ENCODE measurements at places on chromosomes 13 and 19. TPM values are rescaled to one million over a fixed set of nuclear protein-coding genes. Genes with fewer than 3 reads are reported as not detected.

DNA sequence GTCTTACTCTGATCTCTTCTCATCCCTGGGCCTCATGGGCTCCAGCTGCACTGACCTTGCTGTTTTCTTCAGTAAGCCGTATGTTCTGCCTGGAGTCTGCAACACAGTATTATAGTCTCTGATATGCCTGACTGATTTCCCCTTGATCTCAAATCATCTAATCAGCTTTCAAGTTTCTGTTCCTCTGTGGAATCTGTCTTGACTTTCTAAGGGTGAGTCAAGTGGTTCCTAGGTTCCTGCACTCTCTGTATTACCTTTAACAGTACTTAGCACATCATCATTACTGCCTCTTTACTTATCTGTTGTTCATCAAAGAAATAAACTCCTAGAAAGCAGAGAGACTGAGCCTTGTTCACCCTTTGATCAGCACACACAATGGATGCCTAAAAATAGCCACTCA lies 350.7 kb downstream of the LMO7 start:
- no peaks in the 10 kb centered on the region for H3K27me3 ChIP-seq
- H3K36me3 ChIP-seq, result no peaks in the 10 kb centered on the region
- DNase-seq, result no peak
- no peak overlapping the region for H3K4me3 ChIP-seq
- H3K27ac ChIP-seq, result no peak overlapping the region
- no peaks in the 10 kb centered on the region for H3K4me1 ChIP-seq

NKPD1 gene
- 0.13 TPM for total RNA-seq

- no peaks in the 10 kb centered on the region for H3K4me1 ChIP-seq
- peaks cover 30% of the 10 kb centered on the region for H3K27me3 ChIP-seq
- H3K36me3 ChIP-seq, result no peaks in the 10 kb centered on the region
- H3K4me3 ChIP-seq, result no peak overlapping the region
These were observed 8.2 kb downstream of the C3 start for GRCh38 chr19:6712231-6712630.

GRCh38 chr13:21034603-21035191 lies 26.7 kb downstream of the LATS2 start:
- peaks cover 23% of the 10 kb centered on the region for H3K4me1 ChIP-seq
- H3K27ac ChIP-seq, result peak overlapping the region; percentile 49
- H3K36me3 ChIP-seq, result peaks cover 13% of the 10 kb centered on the region
- DNase-seq, result peak; percentile 47

ATP1A3 gene
- total RNA-seq, result 0.18 TPM

TMEM38A gene
- 86.7 TPM for total RNA-seq

RFPL4AL1 gene
- total RNA-seq, result 0.66 TPM

- no peaks in the 10 kb centered on the region for H3K4me1 ChIP-seq
These were observed 174.4 kb downstream of the DCT start for GRCh38 chr13:94305033-94305432.

KLK14 gene
- not detected for total RNA-seq

DNA sequence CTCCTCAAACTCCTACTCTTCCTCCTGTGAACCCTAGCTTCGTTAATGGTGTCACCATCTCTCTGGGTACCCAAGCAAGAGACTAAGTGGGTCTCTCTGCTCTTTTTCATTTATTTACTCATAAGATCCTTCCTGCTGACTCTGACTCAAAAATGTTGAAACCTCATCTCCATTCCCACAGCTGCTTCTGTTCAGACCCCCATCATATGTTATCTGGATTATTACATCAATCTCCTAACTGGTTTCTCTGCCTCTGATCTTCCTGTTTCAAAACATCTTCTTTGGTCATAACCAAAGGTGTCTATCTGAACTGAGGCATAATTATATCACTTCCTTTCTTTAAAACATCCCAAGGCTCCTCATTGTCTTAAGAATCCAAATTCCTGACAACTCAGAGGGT lies 2.0 kb upstream of the MEDAG start:
- no peak overlapping the region for H3K4me3 ChIP-seq
- no peaks in the 10 kb centered on the region for H3K36me3 ChIP-seq
- H3K27me3 ChIP-seq, result peaks cover 27% of the 10 kb centered on the region
- H3K4me1 ChIP-seq, result peaks cover 23% of the 10 kb centered on the region
- DNase-seq, result no peak

DNA sequence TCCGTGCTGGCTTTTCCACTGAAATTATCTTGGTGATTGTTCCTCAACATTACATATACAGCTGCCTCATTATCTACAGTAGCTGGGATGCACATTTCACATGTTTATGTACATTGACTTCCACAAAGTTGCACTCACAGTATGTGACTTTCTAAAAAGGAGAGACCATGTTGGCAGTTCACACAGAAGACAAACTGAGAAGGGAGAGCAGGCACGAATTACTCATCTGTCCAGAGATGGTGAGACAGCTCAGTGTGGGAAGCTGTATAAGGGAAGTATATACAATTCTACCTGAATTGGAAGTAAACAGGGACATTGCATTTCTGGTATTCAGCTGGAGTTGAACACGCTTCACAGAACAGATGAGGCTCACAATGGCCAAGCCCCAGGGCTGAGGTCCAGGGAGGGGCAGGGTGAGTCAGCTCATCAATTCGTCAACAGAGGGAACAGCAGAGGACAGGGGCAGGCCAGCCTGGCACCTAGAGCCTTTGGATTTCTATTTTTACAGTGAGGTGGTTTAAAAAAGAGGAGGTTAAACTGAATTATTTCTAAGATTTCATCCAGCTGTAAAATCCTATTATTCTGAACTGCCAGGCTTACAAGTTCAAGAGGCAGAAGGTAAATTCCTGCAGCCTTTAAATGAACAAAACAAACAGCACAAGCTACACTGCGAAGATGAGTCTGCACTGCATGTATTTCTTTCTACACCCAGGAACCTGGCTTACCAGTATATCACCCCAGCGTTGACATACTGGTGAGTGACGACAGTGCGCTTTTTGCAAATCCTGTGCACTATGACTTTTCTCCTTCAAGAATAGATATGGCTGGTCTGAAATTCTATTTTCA lies 9.8 kb downstream of the PARP4 start:
- H3K27me3 ChIP-seq, result no peaks in the 10 kb centered on the region
- H3K27ac ChIP-seq, result no peak overlapping the region

DNA sequence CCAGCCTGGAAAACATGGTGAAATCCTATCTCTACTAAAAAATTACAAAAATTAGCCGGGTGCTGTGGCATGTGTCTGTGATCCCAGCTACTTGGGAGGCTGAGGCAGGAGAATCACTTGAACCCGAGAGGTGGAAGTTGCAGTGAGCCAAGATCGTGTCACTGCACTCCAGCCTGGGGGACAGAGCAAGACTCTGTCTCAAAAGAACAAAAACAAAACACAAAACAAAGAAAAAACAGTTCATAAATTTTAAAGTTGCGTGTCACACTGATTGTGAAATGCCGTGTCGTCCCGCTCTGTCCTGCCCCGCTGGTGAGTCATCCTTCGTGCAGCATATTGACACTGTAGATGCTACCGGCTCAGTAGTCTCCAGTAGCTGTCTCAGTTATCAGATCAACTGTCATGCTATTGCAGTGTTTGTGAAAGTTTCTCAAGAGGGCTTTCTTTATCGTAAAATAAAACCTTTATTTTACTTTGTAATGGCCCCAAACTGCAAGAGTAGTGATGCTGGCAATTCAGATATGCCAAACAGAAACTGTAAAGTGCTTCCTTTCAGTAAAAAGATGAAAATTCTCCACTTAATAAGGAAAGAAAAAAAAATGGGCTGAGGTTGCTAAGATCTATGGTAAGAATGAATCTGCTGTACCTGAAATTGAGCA lies 36.4 kb upstream of the IGFL1 start:
- no peaks in the 10 kb centered on the region for H3K4me1 ChIP-seq
- no peaks in the 10 kb centered on the region for H3K36me3 ChIP-seq
- H3K27me3 ChIP-seq, result peaks cover 17% of the 10 kb centered on the region
- H3K27ac ChIP-seq, result no peak overlapping the region
- H3K4me3 ChIP-seq, result no peak overlapping the region

- DNase-seq, result no peak
- H3K27ac ChIP-seq, result no peak overlapping the region
- no peaks in the 10 kb centered on the region for H3K27me3 ChIP-seq
- no peak overlapping the region for H3K4me3 ChIP-seq
- H3K4me1 ChIP-seq, result no peaks in the 10 kb centered on the region
These were observed 144.6 kb downstream of the NBEA start for GRCh38 chr13:35086667-35087066.

GRCh38 chr19:38425810-38426466 lies at the start of gene RASGRP4:
Gene RASGRP4, minus strand, starts transcription at chr19:38426219. Its CDS starts 128 bp downstream, at chr19:38426091.
- H3K36me3 ChIP-seq, result no peaks in the 10 kb centered on the region
- H3K27ac ChIP-seq, result no peak within 1 kb of the TSS
- peaks cover 2% of the 10 kb centered on the region for H3K27me3 ChIP-seq
- no peaks in the 10 kb centered on the region for H3K4me1 ChIP-seq
- peak; percentile 57 for DNase-seq
- H3K4me3 ChIP-seq, result peak within 1 kb of the TSS; percentile 25

All from muscle of leg (tissue), 16 donors.